ENCODE measurements at places on chromosomes 16 and 17. TPM values are rescaled to one million over a fixed set of nuclear protein-coding genes. Genes with fewer than 3 reads are reported as not detected.
A peak's percentile ranks its signal among the peaks of the same experiment; 100 is the strongest.

- H3K27me3 ChIP-seq, result no peaks in the 10 kb centered on the region
- H3K4me1 ChIP-seq, result no peaks in the 10 kb centered on the region
Observed at GRCh38 chr17:38947189-38947588, 20.0 kb downstream of the FBXO47 start.

GRCh38 chr16:57134982-57135381 is 42.6 kb downstream of the CPNE2 start:
- peaks cover 65% of the 10 kb centered on the region for H3K4me1 ChIP-seq
- no peaks in the 10 kb centered on the region for H3K36me3 ChIP-seq
- H3K27ac ChIP-seq, result peak overlapping the region; percentile 80
- no peaks in the 10 kb centered on the region for H3K27me3 ChIP-seq
- peak overlapping the region; percentile 75 for H3K4me3 ChIP-seq
- DNase-seq, result peak; percentile 59

DNA sequence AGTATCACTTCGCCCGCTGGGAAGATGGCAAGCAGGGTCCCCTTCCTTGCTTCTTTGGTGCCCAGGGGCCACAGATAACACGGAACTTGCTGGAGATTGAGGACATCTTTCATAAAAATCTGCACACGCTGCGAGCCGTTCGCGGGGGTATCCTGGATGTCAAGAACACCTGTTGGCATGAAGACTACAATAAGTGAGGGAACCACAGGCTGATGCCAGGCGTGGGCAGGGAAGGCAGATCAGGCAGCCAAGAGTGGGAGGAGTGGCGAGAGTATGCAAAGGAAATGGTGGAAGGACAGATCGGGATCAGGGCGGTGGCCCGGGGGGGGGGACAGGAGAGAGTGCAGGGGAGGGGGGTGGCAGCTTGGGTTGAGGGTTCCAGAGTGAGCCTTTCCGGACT is 22.2 kb downstream of the DNAH2 start:
- no peak overlapping the region for H3K4me3 ChIP-seq
- H3K4me1 ChIP-seq, result no peaks in the 10 kb centered on the region
- no peaks in the 10 kb centered on the region for H3K27me3 ChIP-seq
- no peak for DNase-seq
- H3K27ac ChIP-seq, result no peak overlapping the region
- H3K36me3 ChIP-seq, result no peaks in the 10 kb centered on the region

GRCh38 chr16:83623091-83623730 is 184.6 kb upstream of the HSBP1 start:
- H3K27me3 ChIP-seq, result no peaks in the 10 kb centered on the region
- H3K27ac ChIP-seq, result no peak overlapping the region
- no peaks in the 10 kb centered on the region for H3K4me1 ChIP-seq
- DNase-seq, result no peak

DNA sequence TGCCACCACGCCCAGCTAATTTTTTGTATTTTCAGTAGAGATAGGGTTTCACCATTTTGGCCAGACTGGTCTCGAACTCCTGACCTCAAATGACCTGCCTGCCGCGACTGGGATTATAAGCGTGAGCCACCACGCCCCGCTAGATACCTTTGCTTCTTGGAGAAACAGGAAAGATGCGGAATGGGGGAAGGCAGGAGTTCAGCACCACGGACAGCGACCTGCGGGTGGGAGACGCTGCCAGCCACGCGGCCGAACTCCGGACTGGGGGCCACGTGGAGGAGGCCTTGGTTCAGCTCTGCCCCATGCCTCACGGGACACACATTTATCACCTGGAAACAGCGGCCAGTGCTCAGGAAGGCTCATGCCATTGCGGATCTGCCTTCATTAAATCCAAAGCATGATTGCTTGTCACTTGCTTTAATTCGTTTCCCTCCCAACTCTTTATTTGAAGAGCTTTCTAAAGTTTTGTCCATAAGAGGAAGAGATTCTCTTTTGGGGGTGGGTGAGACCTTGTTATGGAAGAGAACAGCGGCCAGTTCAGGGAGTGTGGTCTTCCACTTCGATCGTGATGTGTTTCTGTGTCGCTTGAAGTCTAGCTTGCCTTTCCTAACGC is 219.9 kb downstream of the ENGASE start:
- H3K36me3 ChIP-seq, result no peaks in the 10 kb centered on the region
- H3K27ac ChIP-seq, result no peak overlapping the region
- H3K27me3 ChIP-seq, result no peaks in the 10 kb centered on the region
- peak; percentile 62 for DNase-seq
- no peaks in the 10 kb centered on the region for H3K4me1 ChIP-seq

DNA sequence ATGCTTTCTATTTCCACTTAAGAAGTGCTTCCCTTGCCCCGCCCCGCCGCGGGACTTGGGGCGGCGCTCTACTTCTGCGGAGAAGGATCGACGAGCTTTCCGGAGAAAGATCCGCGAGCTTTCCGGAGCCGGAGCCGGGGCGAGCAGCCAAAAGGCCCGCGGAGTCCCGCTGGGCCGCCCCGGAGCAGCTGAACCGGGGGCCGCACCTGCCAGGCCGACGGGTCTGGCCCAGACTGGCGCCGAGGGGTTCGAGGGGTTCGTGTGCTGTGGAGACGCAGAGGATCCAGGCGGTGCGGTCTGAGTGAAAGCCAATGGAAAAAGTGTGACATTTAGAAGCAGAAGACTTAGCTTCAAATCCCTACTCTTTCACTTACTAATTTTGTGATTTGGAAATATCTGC is 50.8 kb downstream of the TBC1D26 start:
- H3K36me3 ChIP-seq, result no peaks in the 10 kb centered on the region
- no peak overlapping the region for H3K27ac ChIP-seq
- H3K4me1 ChIP-seq, result no peaks in the 10 kb centered on the region
- H3K27me3 ChIP-seq, result no peaks in the 10 kb centered on the region
- no peak overlapping the region for H3K4me3 ChIP-seq
- DNase-seq, result peak; percentile 6

- no peak overlapping the region for H3K27ac ChIP-seq
- H3K27me3 ChIP-seq, result no peaks in the 10 kb centered on the region
- no peaks in the 10 kb centered on the region for H3K4me1 ChIP-seq
- H3K36me3 ChIP-seq, result no peaks in the 10 kb centered on the region
Observed at GRCh38 chr17:3602499-3602898, 6.7 kb downstream of the TRPV1 start.

GRCh38 chr16:10868104-10868595 is 8.9 kb upstream of the CIITA start:
- DNase-seq, result no peak
- H3K4me1 ChIP-seq, result no peaks in the 10 kb centered on the region
- H3K27me3 ChIP-seq, result peaks cover 4% of the 10 kb centered on the region
- no peaks in the 10 kb centered on the region for H3K36me3 ChIP-seq
- no peak overlapping the region for H3K27ac ChIP-seq

DNA sequence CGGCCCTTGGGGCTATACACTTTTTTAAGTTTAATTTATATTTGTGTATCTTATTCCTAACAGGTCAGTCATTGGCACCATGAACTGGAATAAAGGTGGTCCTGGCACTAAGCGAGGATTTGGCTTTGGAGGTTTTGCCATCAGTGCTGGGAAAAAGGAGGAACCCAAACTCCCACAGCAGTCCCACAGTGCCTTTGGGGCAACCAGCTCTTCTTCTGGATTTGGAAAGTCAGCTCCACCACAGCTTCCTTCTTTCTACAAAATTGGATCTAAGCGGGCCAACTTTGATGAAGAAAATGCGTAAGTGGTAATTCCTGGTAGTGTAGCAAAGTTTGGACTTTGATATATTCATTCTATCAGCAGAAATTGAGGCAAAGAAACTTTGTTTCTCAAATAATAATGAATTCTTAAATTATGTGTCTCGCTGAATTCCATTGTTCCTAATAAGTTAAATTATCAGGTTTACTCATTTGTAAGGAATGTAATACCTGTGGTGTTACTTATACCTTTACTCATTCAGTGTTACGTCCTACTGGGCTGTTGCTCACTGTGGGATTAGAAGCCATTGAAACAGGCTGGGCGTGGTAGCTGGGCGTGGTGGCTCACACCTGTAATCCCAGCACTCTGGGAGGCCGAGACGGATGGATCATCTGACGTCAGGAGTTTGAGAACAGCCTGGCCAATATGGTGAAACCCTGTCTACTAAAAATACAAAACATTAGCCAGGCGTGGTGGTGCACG is 13.2 kb downstream of the DDX42 start:
- H3K4me3 ChIP-seq, result no peak overlapping the region
- DNase-seq, result no peak
- no peaks in the 10 kb centered on the region for H3K4me1 ChIP-seq
- no peak overlapping the region for H3K27ac ChIP-seq
- no peaks in the 10 kb centered on the region for H3K27me3 ChIP-seq

DNA sequence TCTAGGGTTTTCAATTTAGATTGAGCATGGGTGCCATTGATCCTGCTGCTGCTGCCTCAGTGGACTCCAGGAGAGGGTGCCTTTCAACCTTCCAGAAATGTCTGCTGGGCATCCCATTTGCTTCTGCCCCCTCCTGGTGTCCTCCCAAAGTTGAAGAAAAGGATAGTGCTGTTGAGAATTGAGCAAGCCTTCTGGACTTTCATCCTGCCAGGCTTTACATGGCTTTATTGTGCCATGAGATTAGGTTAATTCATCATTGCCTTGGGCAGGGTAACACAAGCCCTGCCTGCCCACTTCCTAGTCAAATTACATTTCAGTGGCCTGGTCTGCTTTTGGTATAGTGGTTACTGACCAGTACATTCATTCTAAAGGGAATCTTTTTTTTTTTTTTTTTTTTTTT is 17.9 kb upstream of the TANGO6 start:
- H3K27ac ChIP-seq, result no peak overlapping the region
- H3K36me3 ChIP-seq, result no peaks in the 10 kb centered on the region
- no peak for DNase-seq

DNA sequence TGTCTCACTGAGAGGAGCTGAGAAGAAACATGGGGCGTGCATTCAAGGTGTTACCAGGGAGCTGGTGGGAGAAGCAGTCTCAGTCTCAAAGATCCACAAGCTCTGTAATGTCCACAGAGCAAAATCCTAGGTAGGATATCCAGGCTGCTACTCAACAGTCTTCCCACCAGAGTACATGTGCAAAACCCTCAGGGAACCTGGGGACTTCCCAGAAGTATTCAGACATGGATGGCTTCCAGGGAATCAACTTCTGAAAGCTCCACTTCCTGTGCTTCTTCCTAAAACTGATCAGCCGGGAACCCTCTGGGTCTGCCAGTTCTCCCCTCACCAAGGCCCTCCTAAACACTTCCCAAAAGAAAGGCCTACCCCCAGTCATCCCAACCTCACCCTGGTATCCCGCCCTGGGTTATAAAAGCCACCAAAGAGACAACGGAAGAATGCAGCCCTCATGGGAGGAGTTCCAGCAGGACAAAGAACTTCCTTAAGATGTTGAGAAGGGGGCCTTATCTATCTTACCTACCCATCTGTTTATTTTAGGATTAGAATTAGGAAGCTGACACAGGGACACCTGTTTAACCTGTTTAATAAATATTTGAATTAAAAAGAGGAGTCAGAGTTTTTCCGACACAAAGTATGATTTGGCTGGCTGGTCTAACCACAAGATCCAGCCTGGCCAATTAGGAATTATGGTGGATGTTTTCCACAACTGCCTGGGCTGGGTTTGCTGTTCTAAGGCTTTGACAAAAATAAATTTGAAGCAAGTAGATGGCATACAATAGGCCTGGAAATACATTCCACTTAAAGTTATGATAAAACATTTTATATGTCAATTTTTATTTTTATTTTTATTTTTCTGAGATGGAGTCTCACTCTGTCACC is 37.0 kb downstream of the CUEDC1 start:
- H3K4me3 ChIP-seq, result no peak overlapping the region
- H3K27me3 ChIP-seq, result no peaks in the 10 kb centered on the region
- H3K4me1 ChIP-seq, result no peaks in the 10 kb centered on the region
- H3K36me3 ChIP-seq, result no peaks in the 10 kb centered on the region
- H3K27ac ChIP-seq, result no peak overlapping the region
- no peak for DNase-seq

DNA sequence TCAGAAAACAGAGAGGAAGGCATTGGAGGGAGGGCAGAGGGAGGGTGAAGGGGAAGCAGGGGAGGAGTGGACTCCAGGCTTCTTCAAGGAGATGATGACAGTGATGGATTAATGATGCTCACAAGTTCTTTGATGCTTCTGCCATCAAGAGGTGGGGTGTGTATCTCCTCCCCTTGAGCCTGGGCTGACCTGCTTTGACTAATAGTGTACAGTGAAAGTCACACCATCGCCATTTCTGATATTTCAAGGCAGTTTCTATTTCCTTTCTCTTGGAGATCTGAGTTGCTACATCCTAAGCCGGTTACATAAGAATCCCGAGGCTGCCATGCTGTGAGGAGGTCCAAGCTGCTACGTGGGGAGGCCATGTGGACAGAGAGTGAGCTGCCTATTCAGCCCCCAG is 312.5 kb downstream of the MAF start:
- no peak for DNase-seq
- peaks cover 9% of the 10 kb centered on the region for H3K4me1 ChIP-seq
- H3K36me3 ChIP-seq, result no peaks in the 10 kb centered on the region
- no peaks in the 10 kb centered on the region for H3K27me3 ChIP-seq

GRCh38 chr17:44086364-44087311 is 16.1 kb downstream of the G6PC3 start:
- no peaks in the 10 kb centered on the region for H3K4me1 ChIP-seq
- H3K27me3 ChIP-seq, result no peaks in the 10 kb centered on the region
- no peak overlapping the region for H3K4me3 ChIP-seq
- H3K36me3 ChIP-seq, result no peaks in the 10 kb centered on the region

DNA sequence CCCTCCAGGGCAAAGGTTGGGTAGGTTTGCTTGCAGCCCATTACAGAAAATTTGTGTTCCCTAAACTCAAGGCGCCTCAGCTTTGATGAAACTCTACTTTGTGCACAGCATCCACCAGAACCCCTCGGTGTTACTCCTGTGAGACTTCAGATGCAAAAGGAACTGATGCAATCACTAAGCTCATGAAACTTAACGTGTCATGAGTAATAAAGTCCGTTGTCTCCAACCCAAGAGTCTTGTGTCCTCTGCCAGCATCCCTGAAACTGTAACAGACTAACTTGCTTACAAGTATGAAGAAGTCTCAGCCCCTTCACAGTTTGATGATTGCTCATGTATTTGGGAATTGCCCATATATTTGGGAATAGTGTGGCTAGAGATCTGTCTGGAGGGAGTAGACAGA is 74.8 kb upstream of the MARCHF10 start:
- no peaks in the 10 kb centered on the region for H3K4me1 ChIP-seq
- no peaks in the 10 kb centered on the region for H3K27me3 ChIP-seq
- DNase-seq, result no peak
- no peak overlapping the region for H3K4me3 ChIP-seq
- no peaks in the 10 kb centered on the region for H3K36me3 ChIP-seq
- no peak overlapping the region for H3K27ac ChIP-seq

GRCh38 chr17:5003214-5003867 is 5.6 kb downstream of the KIF1C start:
- DNase-seq, result no peak
- no peak overlapping the region for H3K4me3 ChIP-seq
- peaks cover 8% of the 10 kb centered on the region for H3K4me1 ChIP-seq
- no peak overlapping the region for H3K27ac ChIP-seq

The TEKT3 gene
- not detected for polyA plus RNA-seq

The ALDH3A1 gene
- polyA plus RNA-seq, result not detected

The CHAD gene
- polyA plus RNA-seq, result not detected

The PPL gene
- polyA plus RNA-seq, result 0.47 TPM

The ZDHHC7 gene
- 33.2 TPM for polyA plus RNA-seq

The ODAD4 gene
- 0.40 TPM for polyA plus RNA-seq

The HSD3B7 gene
- 0.08 TPM for polyA plus RNA-seq

The PMP22 gene
- not detected for polyA plus RNA-seq
